Choroid plexus epithelial cell (primary cell): ENCODE measurements at places on chromosomes 13 and 19.

DNA sequence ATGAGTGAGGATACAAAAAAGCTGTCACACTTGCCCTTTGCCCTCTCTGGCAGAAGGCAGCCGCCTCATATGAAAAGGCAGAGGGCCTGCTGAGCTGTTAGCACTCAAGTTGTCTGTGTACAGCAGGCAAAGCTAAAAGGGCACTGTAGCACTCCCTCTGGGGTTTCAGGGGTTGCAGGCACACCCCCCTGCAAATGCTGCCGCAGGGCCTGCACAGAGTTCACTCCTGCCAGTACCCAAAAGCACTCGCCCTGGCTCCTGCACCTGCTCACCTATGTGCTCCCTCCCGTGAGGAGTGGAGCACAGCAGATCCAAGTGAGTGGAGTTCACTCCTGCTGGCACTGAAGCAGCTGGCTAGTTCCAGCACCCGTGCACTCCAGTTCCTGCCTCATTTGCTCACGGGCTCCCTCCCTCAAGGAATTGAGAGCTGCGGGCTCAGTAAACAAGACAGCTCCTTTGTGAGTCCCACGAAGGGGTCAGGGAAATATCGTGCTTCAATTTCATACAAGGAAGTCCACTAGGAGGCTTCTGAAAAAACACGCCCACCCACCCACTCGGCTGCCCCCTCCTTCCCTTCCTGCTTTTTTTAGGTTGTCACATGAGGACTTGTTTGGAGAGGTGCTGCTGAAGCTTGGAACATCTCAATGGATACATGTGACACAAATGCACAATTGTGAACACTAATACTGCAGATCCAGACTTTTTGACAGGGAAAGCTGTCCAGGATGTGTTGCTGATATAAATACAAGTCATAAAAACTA is 9.9 kb upstream of the RCBTB2 start:
- DNase-seq, result peak; percentile 59

DNA sequence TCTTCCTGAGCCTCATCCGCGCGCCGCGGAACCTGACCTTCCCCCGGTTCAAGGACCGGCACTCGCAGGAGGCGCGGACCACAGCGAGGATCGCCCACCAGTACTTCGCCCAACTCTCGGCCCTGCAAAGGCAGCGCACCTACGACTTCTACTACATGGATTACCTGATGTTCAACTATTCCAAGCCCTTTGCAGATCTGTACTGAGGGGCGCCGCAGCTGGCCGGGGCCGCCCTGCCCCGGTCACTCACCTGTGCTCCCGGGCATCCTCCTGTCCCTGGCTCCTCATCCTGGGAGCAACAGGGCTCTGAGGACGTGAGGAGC is 23.9 kb upstream of the KCTD15 start:
- no peak for DNase-seq

GRCh38 chr13:106213028-106213757 is 322.3 kb downstream of the EFNB2 start:
- DNase-seq, result no peak

- DNase-seq, result no peak
Observed at GRCh38 chr13:22111152-22111783, 440.4 kb downstream of the FGF9 start.

DNA sequence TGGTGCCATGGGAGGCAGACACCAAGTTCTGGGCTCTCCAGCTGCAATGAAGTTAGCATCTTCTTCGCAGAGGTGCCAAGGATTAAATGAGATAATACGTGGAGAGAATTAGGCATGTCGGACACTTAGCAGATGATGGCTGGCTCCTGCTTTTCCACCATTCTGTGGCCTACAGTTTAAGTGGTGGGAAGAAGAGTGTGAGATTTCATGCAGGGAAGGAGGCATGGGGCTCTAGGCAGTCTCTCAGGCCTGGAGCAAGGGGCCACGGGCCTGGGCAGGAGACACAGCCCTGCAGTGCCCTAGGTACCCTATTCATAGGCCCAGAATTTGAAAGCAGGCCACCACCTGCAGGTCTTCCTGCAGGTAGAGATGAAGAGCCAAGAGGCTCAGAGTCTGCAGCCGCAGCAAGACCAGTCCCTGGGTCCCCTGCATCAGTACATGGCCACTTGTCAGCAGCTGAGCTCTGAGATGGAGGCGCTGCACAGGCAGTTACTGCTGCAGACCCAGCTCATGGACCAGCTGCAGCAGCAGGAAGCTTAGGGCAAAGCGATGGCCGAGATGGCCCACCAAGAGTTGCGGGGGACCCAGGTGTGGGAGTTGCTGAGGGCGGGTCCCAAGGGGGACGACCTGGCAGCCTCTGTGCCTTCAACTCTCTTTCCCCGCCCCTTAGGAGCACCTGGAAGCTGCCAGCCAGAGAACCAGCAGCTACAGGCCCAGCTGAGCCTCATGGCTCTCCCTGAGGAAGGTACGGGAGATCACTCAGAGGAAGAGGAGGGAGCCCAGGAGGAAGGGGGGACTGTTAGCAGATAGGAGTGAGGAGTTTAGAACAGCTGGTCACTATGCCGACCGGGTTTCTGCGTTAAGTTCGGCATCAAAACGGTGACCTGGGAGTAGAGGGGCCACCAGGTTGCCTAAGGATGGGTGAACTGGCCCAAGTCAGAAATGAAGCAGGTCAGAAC is 33.2 kb upstream of the ZNF492 start:
- DNase-seq, result no peak

DNA sequence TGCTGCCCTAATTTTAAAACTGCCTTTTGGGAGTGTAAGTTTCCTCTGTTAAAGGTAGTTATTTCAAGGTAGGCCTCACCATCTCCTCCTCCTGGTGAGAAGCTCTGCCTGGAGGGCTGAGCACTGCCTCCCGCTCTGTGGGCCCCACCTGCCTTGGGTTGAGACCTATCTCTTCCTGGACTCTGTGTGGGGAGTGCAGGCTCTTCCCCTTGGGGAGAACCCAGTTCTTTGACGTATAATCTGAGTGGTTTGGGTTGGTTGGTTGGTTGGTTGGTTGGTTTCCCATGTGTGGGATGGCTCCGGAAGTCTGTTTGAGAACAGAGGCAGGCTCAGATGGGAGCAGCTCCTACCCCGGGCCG is 39.1 kb downstream of the ACTN4 start:
- no peak for DNase-seq

DNA sequence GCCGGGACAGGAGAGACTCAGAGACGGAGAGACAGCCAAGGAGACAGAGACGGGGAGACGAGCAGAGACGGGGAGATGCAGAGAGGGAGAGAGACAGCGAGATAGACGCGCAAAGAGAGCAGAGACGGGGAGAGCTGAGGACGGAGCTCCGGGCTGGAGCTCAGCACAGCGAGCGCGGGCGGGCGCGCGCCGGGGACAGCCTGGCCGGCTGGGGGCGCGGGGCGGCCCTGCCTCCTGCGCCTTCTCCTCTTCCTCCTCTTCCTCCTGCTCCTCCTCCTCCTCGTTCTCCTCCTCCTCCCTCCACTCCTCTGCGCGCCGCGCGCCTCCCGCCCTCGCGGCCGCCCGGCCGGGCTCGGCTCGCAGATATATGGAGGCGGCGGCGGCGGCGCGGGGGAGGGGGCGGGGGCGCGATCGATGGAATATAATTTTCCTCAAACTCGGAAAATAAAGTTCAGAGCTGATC is at the start of gene ERFL:
Gene ERFL, minus strand, starts transcription at position 229 of the 463 bp plus-strand sequence. CDS start 15,530 bp downstream, outside the sequence.
- DNase-seq, result no peak

DNA sequence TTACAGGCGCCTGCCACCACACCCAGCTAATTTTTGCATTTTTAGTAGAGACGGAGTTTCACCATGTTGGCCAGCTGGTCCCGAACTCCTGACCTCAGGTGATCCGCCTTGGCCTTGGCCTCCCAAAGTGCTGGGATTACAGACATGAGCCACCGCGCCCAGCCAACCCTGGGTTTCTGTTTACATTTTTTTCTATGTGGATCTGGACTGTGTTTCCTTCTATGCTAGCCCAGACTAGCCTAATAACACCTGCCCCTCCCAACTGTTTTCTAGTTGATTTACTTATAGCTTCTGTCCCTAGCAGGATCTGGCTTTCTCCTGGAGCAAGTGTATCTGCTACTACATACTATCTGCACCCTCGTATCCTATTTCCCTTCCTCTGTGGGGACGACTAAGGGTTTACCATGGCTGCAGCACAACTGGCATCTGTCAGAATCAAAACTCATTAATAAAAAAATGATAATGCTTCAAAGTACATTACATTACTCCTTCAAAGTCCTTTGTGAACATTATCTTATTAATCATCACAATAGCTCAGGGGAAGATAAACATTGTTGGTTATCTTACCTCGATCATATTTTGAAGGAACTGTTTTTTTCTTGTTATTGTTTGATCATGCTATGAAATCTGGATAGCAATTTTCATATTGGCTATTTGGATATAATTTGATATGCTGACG is 228.3 kb downstream of the KLF5 start:
- no peak for DNase-seq

DNA sequence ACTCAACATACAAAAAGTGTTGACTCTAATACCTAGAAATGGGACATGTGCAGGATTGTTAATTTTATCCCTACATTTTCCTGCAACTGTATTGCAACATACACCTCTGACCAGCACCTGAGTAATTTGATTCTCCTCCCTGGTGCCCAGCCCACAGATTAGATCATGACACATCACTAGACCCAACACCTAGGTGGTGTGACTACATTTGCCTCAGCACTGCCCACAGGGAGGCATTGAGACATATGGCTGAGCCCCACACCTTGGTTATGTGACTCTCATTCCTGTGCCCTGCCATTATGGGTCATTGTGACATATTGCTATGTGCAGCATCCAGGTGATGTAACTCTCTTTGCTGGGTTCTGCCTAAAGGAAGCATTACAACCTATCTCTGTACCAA is 13.2 kb upstream of the ZNF254 start:
- DNase-seq, result no peak

- DNase-seq, result no peak
Observed at GRCh38 chr19:33456076-33456844, 65.3 kb downstream of the PEPD start.

DNA sequence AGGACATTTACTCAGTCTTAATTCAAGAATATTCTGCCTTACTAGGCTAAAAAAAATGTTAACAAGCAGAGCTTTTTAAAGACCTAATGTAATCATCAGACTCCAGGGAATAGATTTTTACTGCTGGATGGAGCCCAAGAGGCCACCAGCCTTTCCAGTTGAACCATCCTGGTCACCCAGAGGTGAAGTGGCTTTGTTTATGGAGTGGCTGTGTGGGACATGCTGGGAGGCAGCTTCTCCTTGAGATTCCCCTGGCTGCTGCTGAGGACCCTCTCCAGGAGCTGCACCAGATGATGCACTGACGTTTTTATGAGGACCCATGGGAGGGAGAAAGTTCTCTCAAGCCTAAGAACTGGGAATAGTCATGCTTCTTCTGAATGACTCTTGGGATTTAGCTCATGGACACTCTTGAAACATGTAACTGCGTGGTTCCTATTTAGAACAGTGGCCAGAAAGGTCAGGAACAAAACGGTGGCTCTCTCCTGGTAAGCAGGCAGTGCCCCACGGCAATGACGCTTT is 205.9 kb upstream of the MIR17HG start:
- DNase-seq, result no peak

DNA sequence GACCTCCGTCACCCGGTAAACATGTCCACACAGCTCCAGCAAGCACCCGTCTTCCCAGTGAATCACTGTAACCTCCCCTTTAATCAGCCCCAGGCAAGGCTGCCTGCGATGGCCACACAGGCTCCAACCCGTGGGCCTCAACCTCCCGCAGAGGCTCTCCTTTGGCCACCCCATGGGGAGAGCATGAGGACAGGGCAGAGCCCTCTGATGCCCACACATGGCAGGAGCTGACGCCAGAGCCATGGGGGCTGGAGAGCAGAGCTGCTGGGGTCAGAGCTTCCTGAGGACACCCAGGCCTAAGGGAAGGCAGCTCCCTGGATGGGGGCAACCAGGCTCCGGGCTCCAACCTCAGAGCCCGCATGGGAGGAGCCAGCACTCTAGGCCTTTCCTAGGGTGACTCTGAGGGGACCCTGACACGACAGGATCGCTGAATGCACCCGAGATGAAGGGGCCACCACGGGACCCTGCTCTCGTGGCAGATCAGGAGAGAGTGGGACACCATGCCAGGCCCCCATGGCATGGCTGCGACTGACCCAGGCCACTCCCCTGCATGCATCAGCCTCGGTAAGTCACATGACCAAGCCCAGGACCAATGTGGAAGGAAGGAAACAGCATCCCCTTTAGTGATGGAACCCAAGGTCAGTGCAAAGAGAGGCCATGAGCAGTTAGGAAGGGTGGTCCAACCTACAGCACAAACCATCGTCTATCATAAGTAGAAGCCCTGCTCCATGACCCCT is 9.0 kb upstream of the CEACAM5 start:
- DNase-seq, result no peak

GRCh38 chr13:23146811-23147625 is 33.8 kb upstream of the SGCG start:
- DNase-seq, result no peak

GRCh38 chr13:34507630-34508029 is 434.4 kb upstream of the NBEA start:
- no peak for DNase-seq

DNA sequence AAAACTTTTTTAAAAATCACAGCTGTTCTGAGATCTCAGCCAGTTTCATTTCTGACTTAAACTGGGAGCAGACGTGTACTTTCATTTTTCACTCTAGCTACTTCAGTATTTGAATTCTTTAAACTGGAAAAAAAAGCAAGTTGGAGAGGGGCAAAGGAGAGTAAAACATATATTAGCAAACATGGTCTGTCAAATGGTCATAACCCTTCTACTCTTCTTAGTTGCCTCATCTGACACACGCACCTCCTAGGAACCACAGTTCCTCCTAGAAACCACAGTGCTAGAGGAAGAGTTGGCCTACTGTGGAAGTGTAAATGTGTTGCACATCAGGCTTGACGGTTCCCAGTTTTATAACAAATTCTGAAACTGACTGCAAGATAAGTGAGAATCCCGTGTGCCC is 47.2 kb downstream of the TM9SF2 start:
- no peak for DNase-seq

DNA sequence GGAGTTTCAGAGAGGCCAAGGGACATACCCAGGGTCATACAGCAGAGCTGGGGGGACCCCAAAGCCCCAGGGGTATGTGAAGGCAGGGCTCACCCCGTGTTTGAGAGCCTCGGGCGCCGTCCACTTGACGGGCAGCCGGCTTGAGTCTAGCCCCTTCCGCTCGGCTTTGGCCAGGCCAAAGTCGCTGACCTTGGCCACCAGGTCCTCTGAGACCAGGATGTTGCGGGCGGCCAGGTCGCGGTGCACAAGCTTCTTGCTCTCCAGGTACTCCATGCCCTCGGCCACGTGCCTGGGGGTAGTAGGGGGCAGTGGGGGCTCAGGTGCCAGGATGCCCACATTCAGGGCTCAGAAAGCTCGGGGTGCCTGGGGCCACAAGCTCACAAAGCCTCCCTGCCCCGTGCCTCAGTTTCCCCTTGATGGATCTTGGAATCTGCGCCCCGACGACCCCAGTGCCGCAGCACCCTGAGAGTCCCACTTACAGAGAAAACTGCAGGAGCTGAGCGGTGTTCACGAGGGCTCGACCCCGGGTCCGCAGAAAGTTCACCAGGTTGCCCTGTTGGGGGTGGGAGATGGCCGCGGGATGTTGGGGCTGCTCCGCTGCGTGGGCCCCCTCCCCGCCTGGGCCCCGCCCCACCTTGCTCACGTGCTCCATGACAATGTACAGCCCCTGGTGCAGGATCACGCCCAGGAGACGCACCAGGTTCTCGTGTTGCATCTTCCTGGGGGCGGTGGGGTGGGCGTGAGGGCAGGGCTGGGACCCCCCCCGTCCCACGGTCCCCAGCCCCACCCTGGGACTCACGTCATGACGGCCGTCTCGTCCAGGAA is 7.1 kb downstream of the MATK start:
- no peak for DNase-seq

- peak; percentile 13 for DNase-seq
Observed at GRCh38 chr13:28531845-28532387, 37.0 kb upstream of the FLT1 start.
